Vein endothelial cell (primary cell): ENCODE measurements at places on chromosomes 4 and X. TPM values are rescaled to one million over a fixed set of nuclear protein-coding genes. Genes with fewer than 3 reads are reported as not detected.

The GC gene
- not detected in 2 replicates for total RNA-seq

The PPP1R2C gene
- total RNA-seq = not detected in 2 replicates

The CD38 gene
- total RNA-seq = 0.48 and 0.98 TPM in 2 replicates

The SASH3 gene
- under 0.01 TPM in 1 of 2 replicates, not detected in the other for total RNA-seq

The NAA11 gene
- total RNA-seq = not detected in 2 replicates

The DUSP9 gene
- 0.19 and 0.33 TPM in 2 replicates for total RNA-seq

The CT55 gene
- total RNA-seq = not detected in 2 replicates

The TMSB15C gene
- total RNA-seq = 5.0 and 5.9 TPM in 2 replicates

The TAF7L gene
- total RNA-seq = 0.33 and 0.38 TPM in 2 replicates

The PNMA3 gene
- total RNA-seq = not detected in 2 replicates
